Kidney tubule cell (primary cell): ENCODE measurements at places on chromosomes 1 and 21.

DNA sequence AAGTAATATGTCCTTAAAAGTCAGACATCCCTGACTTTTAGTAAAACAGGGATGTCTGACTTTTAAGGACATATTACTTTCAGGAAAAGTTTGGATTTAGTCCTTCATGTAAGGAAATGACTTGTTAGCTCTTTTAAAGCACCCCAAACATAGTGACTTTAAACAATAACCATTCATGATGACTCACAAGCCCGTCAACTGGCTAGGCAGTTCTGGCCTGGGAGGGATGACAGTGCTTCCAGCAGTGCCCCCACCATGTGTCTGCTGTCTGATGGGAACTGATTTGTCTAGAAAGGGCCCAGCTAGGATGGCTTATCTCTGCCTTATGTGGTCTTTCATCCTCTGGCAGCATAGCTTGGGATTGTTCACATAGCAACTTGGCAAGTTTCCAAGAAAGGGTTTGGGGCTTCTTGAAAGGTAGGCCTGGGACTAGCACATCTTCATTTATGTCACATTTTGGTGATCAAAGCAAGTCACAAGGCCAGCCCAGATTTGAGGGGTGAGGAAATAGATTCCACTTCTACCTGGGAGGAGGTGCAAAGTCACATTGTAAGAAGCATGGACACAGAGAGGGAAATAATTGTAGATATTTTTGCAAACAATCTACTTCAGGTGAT lies 143.5 kb downstream of the C1orf94 start:
- peak; percentile 23 for DNase-seq

DNA sequence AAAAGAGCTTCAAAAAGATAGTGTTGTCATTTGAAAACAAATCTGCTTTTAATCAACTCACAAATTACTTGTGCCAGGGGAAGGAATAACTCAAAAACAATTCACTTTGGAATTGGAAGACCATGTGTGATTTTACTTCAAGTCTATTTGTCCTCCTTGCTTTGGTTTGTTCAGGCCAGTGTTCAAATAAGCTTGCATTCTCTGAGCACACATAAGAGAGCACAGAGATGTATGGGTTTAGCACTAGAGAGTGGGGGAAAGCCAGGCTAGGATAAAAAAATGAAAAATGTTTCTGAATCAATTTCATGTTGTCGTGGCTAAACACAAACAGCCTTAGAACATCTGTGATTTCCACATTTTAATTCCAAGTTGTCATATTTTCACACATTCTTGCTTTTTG lies 325.7 kb upstream of the LYPLAL1 start:
- DNase-seq = no peak

DNA sequence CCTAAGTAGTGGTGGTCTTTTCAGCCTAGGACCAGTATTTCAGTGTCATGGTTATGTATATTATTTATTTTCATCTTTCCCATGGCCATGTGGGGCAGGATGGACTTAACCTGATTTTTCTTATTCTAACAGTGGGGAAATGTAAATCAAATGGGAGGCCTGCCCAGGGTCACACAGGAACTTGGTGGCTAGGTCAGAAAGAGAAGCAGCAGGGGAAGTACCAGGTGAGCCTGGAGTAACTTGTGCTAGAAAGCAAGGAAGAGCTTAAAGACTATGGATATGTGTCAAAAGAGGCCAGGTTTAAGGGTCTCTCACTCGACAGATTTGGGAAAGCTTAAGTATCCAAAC lies 936 bp downstream of the ZFP69B start:
- DNase-seq = no peak

- no peak for DNase-seq
Observed at GRCh38 chr1:42832641-42833240, 13.7 kb upstream of the ZNF691 start.

DNA sequence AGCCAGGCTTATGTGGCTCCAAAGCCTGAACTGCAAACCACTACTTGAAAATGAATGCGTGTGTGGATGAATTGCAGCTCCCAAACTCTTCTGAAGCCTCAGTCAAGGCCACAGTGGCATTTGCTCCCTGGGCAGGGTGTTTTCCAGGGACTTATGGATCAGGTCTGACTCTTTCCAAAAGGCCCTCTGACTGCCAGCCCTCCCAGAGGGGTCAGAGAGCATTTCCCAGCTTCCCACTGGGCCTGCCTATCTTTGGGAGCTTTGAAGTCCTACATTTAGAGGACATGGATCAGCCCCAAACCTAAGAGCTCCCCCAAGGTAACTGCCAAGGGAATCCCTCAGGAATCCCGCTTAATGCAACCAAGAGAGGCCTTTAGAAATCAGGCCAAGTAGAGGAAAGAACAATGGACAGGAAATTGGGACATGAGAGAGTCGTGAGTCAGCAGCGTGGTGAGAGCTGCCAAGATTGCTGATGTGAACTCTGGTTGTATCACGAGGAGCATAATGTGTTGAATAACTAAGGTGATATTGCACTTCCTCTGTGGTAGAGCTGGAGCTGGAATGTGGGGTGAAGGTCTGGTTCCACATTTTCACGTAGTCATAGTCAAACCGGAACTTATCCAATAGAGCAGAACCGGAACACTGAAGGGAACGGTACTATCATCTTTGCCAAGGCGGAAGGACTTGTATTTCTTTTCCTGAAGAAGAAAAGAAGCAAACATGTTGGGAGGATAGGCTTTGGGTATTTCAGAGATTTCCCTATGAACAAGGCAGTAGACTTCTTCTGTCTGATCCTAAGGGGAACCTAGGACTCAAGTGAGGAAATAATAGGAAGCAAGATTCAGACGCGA lies 99.4 kb upstream of the JUN start:
- DNase-seq = peak; percentile 98

GRCh38 chr1:225449261-225449660 lies 21.4 kb upstream of the LBR start:
- peak; percentile 96 for DNase-seq

- no peak for DNase-seq
Observed at GRCh38 chr1:3168678-3169077, 99.7 kb downstream of the PRDM16 start.

DNA sequence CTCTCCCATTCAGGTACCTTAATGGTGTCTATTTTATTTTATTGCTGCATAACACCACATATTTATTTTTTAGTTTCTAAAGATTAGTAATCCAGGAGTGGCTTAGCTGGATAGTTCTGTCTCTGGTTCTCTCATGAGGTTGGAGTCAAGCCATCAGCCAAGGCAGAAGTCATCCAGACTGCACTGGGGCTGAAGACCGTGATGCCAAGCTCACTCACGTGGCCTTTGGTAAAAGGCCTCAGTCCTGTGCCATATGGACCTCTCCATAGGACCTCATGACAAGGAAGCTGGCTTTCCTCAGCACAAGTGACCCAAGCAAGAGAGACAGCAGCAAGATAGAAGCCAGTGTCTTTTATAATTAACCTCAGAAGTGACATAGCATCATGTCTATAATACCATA lies 23.0 kb upstream of the DDR2 start:
- DNase-seq = no peak

GRCh38 chr1:85351202-85351828 lies 74.9 kb upstream of the BCL10 start:
- DNase-seq = peak; percentile 25

DNA sequence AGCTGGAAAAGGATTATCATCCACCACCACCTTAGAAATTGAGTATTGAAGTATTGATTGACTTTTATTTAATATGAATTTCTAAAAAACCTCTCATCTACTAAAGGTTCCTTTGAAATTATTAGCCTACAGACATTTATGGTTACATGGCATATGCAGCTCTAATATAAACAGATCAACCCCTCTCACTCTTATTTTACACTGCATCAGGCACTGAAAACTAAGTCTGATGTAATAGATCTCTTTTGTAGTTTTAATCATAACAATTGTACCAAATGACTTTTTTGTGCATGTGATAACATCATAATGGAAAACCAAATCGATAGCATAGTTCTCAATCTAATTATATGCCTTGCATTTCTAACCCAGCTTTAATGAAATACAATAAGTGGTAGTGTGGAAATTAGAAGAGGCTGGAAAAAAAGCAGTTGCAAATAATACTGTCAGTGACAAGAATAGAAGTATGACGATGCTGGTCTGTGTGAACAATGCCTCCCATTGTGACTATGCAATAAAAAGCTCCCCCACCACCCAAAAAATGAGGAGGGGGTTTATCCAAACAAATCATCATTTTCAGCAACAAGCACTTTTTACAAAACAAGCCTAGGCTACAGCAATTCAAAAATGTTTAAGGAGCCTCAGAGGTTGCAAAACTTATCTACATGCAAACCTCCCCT lies 426.5 kb upstream of the NFIA start:
- DNase-seq = no peak

DNA sequence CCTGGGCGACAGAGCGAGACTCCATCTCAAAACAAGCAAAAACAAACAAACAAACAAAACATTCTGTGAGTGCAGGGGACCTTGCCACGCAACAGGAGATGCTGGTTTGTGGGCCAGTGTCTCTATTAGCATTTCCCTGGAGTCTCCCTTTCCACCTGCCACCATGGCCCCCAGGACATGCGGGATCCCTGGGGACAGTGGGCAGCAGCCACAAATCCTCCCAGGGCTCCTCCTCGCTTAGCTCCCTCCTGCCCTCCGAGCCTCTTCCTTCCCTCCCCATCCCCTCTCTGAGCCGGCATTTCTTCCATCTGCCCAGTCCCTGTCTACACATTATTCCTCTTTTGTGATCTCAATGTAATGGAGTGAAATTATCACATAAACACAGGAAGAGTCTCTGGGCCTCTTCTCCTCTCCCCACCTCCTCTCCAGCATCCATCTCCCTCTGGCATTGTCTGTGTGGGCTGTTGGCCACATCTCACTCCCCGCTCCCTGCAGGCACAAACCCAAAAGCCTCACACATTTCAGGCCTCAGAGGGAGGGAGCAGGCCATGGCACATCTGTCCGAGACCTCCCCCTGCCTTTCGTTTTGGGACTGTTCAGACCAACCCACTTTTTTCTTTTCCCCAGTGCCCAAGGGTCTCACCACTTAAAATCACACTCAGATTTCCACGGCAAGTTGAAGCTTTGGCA lies 144.3 kb downstream of the MIS18A start:
- DNase-seq = no peak

GRCh38 chr1:195530961-195531360 lies 1077.3 kb downstream of the KCNT2 start:
- no peak for DNase-seq

DNA sequence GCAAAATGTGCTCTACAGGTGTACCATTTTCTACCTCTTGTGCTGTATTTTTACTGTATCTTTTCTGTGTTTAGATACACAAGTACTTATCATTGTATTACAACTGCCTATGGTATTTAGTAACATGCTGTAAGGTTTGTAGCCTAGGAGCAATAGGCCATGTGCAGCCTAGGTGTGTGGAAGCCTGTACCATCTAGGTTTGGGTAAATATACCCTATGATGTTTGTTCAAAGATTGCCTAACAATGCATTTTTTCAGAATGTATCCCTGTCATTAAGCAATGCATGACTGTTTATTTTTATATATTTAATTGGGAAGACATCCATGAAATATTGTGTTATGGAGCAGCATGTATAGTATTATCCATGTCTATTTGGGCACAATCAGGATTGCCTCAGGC lies 11.0 kb downstream of the ETV3L start:
- no peak for DNase-seq

DNA sequence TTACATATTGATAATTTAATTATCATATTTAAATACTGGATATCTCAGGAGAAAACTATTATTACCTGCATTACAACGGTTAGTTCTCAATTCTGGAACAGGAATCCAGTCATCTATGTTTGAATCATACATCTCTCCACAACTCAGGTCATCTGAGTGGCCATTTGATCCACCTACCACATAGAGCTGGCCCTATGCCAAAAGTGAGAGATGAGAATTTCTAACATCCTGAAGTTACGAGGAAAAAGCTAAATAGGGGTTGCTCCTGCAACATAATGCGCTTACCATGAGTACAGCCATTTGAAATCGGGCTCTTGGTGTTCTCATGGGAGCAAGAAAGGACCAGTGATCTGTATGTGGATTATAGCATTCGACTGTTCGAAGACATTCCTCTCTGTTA lies 16.9 kb downstream of the IVNS1ABP start:
- no peak for DNase-seq
